Stimulated activated CD4-positive, alpha-beta T cell treated with anti-CD3 and anti-CD28 coated beads, Interleukin-1b, Interleukin-23, amount 100 ng/mL, for 4 hours (primary cell): ENCODE measurements at places on chromosomes 6 and 20.

DNA sequence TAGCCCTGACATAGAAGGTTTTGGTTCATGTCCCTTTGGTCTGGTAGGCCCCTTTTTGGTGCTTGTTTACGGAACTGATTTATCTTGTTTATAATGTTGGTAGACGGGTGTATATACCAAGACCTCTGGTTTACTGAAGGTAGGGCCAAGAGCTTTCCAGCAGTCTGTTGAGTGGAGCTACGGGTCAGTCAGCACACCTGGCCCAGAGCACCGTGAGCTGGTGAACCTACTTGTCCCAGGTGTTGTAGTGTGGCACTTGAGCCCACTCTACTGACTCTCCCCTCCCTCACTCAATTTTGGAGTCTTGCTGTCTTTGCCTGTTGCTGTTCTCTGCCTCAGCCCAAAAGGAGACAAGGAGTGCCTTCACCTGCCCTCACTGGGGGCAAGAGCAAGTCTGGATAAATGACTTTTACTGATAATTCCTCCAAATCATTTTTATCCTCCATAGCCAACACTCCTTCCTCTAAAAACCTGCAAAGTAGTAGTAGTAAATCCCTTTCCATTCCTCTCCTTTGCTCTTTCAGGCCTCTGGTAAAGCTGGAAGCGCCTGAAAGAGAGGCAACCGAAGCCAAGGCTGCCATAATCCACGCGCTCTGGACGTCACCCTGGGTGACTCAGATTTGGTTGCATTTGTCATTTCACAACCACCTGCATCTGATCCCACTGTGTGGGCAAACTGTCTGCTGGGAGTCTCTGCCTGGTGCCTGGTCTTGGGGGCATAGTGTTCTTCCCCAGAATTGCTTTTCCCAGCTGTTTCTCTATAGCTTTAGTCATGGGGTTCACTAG, 22.2 kb downstream of the RREB1 start:
- no peak for DNase-seq

- no peak for DNase-seq
Measured at GRCh38 chr6:77397561-77397960, 65.7 kb downstream of the HTR1B start.

DNA sequence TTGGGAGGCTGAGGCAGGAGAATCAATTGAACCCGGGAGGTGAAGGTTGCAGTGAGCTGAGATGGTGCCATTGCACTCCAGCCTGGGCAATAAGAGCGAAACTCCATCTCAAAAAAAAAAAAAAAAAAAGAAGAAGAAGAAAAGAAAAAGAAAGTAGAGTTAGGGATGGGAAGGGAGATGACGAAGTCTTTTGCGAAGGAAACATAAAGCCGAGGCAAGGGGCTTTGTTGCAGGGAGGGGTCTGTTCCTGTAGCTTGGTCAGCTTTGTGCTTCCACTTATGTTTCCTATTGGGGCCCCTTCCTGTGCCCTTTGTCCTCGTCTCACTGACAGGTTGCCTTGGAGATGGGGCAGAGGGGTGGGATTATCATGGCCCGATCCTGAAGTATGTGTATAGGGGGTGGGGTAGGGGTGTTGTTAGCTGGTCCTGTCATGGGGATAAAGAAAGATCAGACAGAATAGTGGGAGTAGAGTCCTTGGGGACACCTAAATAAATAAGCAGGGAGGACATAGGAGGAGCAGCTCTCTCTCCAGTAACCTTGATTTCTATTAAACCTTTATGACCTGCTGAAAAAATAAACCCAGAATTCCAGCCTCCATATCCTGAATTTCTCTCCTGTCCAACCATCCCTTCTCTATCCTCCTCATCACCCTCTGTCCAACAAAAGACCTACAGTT, 1.1 kb upstream of the CLIC1 start:
- no peak for DNase-seq

DNA sequence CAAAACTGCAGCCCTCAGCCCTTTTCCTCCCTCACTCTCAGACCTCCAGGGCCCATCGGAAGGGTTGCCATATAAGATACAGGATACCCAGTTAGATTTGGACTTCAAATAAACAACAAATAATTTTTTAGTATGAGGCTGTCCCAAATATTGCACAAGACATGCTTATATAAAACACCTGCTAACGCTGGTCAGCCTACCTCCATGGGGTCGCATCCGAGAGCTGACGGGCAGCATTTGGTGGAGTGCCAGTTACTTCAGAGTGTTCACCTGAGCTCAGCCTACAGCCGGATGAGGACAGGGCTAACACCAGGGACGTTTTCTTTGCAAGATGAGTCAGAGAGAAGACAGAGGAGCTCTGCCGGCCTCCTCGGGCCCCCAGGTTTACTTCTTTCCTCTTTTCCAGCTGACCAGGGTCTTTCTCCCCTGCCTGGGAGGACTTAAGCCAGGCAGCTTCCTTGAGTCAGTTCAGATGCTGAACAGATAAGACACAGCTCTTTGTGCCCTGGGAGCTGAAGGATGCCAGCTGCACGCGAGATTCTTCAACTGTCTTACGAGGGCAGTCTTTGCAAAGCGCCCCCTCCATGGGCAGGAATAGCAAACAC, 141.2 kb upstream of the KCNG1 start:
- no peak for DNase-seq

GRCh38 chr6:81890846-81891245, 138.4 kb upstream of the TENT5A start:
- DNase-seq: no peak
